NCI-H1694 (cell line): ENCODE measurements at places on chromosomes 5 and 9.

DNA sequence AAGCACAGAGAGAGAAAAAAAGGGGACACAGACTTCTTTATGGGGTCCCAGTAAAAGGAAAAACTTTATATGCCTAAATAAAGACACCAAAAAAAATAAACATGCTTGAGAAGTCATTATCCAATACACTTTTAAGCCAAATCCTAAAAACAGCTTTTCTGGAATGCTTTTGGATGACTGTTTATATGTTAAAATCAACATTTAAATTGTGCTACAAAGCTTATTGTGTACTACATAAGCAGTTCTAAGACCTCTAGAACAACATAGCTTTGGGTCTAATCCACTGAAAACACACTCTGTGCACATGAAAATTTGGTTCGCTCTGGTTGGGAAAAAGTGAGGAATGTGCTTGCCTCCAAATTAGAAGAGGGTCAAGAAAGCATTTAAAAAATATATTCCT lies 92.5 kb downstream of the EBF1 start:
- no peak for DNase-seq

- no peak for DNase-seq
Measured at GRCh38 chr5:39167141-39167971, 52.0 kb downstream of the FYB1 start.

DNA sequence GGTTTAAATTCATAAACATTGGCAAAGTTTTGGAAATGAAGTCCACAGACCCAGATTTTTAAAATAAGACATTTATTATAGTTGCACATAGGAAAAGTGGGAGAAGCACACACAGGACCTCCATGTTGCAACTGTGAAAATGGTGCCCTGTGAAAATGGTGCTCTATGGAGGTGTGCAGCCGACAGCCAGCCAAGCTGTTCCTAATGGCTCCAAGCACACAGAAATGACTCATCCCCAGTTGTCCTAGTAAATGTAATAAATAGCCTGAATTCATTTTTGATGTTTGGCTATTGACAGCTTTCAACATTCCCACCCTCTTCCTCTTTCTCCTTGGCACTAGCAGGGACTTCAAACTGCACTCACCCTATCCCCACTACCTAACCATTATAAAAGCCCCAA lies 590.9 kb downstream of the CAAP1 start:
- no peak for DNase-seq

DNA sequence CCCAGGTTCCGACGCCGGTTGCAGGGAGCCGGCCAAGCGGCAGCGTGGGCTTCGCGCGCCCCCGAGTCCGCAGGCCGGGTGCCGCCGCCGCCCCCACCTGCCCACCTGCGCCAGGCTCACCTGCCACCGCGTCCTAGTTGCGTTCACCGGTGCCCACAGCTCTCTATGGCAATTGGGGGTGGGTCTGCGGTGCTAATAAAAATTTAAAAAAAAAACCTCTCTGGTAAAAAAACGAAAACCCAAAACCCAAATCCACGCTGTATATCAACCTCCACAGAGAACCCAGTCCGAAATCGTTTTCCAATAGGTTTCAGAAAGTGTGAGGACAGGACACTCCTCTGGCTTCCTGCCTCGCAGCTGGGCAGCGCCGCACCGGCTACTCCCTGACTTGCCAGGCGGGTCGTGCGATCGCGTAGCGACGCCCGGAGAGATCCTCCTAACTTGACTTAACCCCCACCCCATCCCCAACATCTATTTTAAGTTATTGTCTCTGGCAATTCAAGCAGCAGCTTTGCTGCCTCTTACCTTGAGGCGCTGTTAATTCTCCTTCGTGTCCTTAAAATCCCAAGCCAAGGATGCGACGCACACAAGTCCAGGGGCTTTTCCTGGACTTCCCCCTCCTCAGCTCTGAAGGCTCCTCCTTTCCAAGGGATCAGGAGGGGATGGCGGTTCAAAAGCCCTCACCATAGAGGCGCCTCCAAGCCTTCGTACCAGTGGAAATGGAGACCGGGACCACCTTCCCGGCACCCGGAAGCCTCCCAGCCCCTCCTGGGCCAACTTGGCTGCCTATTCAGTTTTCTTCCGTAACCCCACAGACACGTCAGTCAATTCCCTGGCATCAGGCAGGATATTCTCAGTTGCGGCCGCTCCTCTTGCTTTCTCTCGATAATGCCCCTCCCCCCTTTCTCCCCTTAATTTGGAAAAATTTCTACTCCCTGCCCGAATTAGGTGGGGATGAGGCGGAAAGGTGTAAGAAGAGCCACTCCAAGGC lies 1639.4 kb upstream of the C9orf72 start:
- DNase-seq = no peak

DNA sequence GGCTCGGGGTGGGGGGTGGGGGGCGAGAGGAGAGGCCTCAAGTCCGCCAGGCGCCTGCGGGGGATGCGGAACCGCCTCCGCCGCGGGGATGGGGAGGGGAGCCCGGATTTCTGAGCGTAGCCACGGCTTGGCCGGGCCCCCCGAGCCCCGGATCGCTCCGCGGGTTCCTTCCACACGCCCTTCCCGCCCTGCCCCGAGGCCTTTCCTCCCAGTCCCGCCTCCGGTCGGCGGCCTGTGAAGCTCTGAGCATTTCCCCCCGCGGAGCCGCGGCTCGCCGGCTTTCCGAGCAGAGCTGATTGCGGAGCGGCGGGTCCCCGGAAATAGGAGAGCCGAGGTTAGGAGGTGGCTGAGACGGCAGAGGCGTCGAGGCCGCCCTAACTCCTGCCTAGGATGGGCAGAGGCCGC lies 6.1 kb downstream of the IRX4 start:
- DNase-seq = no peak

DNA sequence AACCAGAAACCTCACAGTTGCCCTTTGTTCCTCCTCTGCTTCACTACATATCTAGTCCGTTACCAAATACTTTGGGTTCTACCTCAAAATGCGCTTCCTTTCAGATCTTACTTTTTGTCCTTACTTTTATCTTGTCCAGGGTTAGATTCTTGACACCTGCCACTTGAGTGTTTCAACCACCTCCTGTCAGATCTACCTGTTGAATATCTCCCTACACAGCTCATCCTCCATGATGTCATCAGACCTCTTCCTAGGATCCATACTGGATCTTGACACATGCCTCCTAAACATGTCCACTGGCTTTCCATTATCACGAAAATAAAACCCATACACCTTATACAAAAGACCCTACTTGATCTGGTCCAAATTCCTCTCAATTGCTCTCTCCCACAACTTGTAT lies 125.2 kb upstream of the SLC24A2 start:
- no peak for DNase-seq

DNA sequence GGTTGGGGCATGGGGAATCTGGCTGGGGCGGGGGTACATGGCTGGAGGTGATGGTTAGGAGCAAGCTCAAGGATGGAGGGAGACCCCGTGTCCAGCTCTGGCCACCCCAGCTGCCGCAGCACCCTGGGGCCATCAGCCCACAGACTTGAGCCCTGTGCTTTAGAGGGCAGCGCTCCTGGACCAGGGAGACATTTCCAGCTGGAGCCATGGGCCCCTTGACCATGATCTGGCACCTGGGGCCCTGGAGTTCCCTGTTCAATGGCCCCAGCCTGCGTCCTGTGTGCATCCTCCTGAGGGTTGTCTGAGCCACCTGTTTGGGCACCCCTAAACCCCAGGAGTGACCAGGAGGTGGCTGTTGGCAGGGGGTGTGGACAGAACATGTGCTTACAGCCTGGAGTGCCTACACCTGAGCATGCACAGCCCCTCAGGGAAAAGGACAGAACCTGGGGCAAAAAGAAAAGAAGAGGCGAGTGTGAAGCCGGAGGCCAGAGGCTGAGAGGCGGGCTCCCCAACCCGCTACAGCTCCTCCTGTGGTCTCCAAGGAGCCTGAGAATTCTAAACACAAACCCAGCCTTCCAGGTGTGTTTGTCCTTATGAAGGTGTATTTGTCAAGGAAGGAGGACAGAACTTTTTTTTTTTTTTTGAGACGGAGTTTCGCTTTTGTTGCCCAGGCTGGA lies 126.7 kb downstream of the C9orf50 start:
- no peak for DNase-seq

- DNase-seq = no peak
Measured at GRCh38 chr5:145776886-145777285, 58.3 kb downstream of the PRELID2 start.

- DNase-seq = no peak
Measured at GRCh38 chr9:15541872-15542271, 11.0 kb upstream of the CCDC171 start.

DNA sequence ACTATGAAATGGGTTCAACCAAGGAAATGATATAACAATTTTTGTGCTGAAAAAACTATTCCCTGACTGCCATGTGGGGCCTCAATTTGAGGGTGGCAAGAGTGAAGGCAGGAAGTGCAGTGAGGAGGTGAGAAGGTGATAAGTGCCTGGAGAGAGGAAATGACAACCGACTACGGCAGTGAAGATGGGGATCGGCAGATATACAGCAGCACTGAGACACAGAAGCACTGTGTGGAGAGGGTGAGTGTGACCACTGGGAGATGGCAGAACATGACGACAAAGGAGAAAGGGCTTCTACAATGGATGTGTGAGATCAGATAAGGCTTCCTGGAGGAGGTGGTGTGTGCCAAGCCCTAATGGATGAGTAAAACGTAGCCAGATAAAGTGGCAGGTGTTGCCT lies 271.8 kb downstream of the TRIM32 start:
- no peak for DNase-seq

GRCh38 chr5:155085282-155085989 lies 71.9 kb downstream of the KIF4B start:
- no peak for DNase-seq

- no peak for DNase-seq
Measured at GRCh38 chr5:73507062-73507461, 8.8 kb downstream of the BTF3 start.

GRCh38 chr5:132274050-132274792 lies 16.7 kb downstream of the PDLIM4 start:
- no peak for DNase-seq
